ENCODE measurements at places on chromosomes 6 and 20.

DNA sequence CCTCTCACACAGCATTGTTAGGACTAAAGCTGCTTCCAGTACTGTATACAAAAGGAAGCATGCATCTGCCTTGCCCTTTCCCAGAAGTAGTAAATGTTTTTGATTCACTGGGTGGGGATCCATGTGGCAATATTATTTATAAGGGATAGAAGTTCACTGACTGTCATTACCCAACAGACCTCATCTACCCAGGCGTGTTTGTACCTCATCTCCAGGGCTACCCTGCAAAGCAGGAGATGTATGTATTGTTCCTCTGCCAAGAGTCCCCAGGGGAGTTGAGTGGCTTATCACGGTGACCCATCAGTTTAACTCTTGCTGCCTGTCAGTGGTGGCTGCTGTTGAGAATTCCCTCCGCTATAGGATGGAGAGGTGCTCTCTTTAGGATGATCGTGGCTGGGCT is 42.5 kb downstream of the SLC24A3 start:
- no peak for DNase-seq

- no peak for DNase-seq
Observed at GRCh38 chr6:43942011-43942442, 172.0 kb downstream of the VEGFA start.

DNA sequence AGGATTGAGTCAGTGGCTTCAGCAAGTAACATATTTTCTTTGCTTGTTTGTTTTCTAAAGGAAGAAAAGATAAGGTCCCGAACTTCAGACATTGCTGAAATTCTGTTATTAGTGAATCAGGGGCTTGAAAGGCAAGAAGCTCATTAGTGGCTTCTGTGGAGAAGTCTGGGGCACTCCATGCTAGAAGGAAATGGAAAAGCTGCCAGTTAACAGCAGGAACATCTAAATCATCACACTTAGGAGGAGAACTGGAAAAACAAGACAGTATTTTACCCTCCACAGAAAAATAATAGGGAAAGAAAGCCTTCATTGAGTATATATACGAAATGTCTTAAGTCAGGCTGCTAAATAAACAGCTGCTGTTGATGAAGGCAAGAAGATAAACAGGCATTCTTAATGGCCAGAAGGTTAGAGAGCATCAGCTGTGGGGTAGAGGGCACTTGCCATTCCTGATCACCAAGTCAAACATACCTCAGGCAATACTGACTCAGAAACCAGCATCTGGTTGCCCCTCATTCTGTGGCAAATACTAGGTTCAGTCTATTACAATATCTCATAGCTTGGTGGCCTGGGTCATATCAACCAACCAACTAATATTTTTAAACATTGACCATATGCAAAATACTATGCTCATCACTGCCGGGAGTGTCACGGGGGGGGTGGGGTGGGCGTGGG is 143.2 kb upstream of the TENT5A start:
- no peak for DNase-seq

- peak; percentile 36 for DNase-seq
Observed at GRCh38 chr6:149140137-149140909, 177.2 kb upstream of the TAB2 start.

- no peak for DNase-seq
Observed at GRCh38 chr6:160247457-160247883, 11.2 kb downstream of the SLC22A2 start.

DNA sequence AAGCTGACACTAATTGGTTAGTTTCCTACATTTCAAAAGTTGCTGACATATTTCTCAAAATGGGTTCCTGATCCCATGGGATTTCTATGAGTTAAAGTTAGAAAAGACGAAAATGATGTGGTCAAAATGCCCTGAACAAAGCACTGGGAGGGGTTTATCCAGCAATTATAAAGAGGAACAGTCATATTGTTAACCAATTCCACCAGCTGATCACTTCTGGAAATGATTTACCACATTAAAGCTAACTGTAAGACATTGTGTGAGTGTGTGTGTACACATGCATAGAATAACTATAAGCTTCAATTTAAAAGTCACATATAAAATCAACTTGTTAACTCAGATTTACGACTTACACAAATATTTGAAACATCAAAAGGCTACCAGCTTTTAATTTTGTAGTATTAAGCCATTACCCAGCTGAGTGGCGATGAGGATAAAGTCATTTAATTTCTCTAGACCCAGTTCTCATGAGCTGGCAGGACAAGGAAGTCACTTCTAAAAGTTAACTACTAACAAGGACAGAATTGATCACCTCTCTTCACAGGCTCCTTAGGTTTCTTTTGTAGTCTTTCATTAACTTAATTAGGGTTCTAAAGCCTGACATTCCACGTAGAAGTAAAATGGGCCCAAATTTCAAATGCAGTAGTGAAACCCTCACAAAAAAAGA is 40.4 kb downstream of the MAN1A1 start:
- no peak for DNase-seq

- no peak for DNase-seq
Observed at GRCh38 chr6:158049055-158050028, 67.7 kb downstream of the SYNJ2 start.

DNA sequence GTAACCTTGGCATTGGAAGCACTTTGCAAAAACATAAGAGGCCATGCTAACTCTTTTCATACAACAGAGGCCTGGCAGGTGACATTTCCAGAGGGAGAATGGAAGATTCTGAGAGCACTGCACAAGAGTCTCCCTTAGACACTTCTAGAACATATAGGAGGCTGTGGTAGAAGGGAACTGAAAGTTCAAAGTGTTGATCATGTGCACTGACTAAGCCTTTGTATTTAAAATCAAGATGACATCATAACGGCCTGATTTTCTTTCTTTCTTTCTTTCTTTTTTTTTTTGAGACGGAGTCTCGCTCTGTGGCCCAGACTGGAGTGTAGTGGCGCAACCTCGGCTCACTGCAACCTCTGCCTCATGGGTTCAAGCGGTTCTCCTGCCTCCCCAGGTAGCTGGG is 26.8 kb upstream of the DNAAF9 start:
- DNase-seq, result no peak

Measured in T-cell (primary cell).